Fibroblast of lung (primary cell): ENCODE measurements at places on chromosomes 5 and 9. TPM values are rescaled to one million over a fixed set of nuclear protein-coding genes. Genes with fewer than 3 reads are reported as not detected.

Gene SHOC1
- under 0.01 TPM in 2 replicates for total RNA-seq

Gene ARRDC3
- 87.1 and 105 TPM in 2 replicates for total RNA-seq

Gene SHC3
- total RNA-seq = 7.7 and 16.2 TPM in 2 replicates

Gene FAM221B
- not detected in 2 replicates for total RNA-seq

Gene ADAMTSL2
- total RNA-seq = under 0.01 TPM in 2 replicates

Gene PCDHB4
- 0.50 and 0.51 TPM in 2 replicates for total RNA-seq

Gene WDR38
- not detected in 2 replicates for total RNA-seq

Gene LURAP1L
- total RNA-seq = 87.6 and 94.1 TPM in 2 replicates

Gene CD14
- 4.1 and 10.9 TPM in 2 replicates for total RNA-seq

Gene CMYA5
- total RNA-seq = 4.1 and 7.8 TPM in 2 replicates

Gene PCDHA3
- 0.26 and 1.2 TPM in 2 replicates for total RNA-seq

Gene SPATA31A3
- total RNA-seq = not detected in 2 replicates

Gene F2RL1
- total RNA-seq = 20.8 and 25.1 TPM in 2 replicates

Gene SARDH
- 4.8 and 9.0 TPM in 2 replicates for total RNA-seq

Gene ACER2
- 2.6 and 4.5 TPM in 2 replicates for total RNA-seq

Gene ANKRD18A
- total RNA-seq = not detected in 2 replicates

Gene LCN15
- total RNA-seq = not detected in 2 replicates
